ENCODE measurements at places on chromosomes 2 and 18.

- DNase-seq, result no peak
Observed at GRCh38 chr2:88235987-88236386, 65.8 kb downstream of the THNSL2 start.

- DNase-seq, result no peak
Observed at GRCh38 chr2:66522611-66523376, 87.9 kb downstream of the MEIS1 start.

DNA sequence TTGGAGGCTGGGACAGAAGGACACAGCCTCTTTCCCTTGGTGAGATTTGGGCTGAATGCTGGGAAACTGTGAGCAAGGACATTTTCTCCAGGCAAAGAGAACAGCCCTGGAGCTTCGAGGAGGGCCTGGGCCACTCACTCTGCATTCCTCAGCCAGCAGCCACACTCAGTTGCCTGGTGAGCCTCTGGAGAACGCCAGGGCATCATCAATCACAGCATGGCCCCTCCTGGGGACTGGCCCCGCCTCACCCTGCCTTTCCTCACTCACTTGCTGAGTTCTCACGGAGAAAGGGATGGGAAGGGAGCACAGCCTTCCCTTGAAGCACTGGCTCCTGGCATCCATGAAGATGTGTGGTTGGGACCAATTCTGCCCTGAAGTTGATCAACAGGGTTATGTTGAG lies 55.0 kb downstream of the APOB start:
- DNase-seq, result no peak

DNA sequence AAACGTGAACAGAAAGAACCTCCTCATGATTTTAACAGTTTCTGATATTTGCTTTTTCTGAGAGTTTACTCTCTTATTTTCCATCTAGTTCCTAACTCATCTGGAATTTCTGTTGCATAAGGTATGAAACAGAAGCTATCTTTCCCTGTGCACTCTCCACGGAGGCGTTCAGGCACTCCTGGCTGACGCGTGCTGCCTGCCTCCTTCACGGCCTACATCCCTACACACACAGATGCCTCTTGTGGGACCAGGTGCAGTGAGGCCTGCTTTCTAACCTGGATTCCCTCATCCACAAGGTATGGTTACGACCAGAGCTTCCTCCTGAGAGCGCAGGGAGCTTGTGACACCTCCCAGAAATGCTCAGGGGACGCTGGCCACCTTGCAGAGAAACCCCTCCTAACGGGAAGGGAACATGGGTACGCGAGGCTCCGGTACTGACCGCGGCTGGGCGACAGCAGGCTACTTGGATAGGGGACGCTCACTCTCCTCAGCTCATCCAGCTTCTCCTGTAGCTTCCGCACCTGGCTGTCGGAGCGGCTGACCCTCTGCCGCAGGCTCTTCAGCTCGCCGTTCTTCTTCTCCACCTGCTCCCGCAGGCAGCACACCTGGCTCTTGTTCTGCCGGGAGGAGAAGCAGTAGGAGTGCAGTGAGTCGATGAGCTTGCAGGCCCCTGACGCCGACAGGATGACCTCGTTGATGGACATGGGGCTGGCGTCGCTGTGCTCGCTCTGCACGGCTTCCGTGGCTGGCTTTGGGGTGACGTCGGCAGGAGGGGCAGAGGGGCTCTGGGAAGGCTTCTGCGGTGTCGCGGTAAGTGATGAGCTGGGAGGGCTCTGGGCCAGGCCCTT lies 4.3 kb downstream of the THAP4 start:
- DNase-seq, result no peak

- no peak for DNase-seq
Observed at GRCh38 chr18:68822926-68823325, 25.0 kb downstream of the CCDC102B start.

- DNase-seq, result no peak
Observed at GRCh38 chr2:127641133-127641532, 4.8 kb upstream of the GPR17 start.

- no peak for DNase-seq
Observed at GRCh38 chr2:74806920-74807319, 27.0 kb upstream of the HK2 start.

- no peak for DNase-seq
Observed at GRCh38 chr2:80459028-80459427, 154.5 kb upstream of the LRRTM1 start.

GRCh38 chr2:223598994-223599639 lies 3.0 kb downstream of the SCG2 start:
- DNase-seq, result peak; percentile 49
